Stimulated activated CD4-positive, alpha-beta T cell treated with anti-CD3 and anti-CD28 coated beads, Interleukin-2, amount 100 ng/mL, for 4 hours (primary cell): ENCODE measurements at places on chromosomes 5 and 9.

DNA sequence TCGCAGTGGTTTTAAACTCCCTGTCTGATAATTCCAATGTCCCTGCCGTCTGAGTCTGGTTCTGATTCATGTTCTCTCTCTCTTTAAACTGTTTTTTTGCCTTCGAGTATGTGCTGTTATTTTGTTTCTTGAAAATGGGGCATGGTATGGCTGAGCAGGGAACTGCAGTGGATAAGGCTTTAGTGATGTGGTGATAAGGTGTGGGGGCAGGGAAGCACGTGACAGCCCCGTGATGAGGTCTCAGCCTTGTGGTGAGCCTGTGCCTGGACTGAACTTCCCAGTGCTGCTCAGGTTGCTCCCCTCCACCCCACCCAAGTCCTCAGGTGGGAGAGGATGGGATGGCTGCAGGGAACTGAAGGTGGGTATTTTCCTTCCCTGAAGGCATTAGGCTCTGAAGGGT is 5.5 kb upstream of the ZNF354B start:
- DNase-seq: no peak

DNA sequence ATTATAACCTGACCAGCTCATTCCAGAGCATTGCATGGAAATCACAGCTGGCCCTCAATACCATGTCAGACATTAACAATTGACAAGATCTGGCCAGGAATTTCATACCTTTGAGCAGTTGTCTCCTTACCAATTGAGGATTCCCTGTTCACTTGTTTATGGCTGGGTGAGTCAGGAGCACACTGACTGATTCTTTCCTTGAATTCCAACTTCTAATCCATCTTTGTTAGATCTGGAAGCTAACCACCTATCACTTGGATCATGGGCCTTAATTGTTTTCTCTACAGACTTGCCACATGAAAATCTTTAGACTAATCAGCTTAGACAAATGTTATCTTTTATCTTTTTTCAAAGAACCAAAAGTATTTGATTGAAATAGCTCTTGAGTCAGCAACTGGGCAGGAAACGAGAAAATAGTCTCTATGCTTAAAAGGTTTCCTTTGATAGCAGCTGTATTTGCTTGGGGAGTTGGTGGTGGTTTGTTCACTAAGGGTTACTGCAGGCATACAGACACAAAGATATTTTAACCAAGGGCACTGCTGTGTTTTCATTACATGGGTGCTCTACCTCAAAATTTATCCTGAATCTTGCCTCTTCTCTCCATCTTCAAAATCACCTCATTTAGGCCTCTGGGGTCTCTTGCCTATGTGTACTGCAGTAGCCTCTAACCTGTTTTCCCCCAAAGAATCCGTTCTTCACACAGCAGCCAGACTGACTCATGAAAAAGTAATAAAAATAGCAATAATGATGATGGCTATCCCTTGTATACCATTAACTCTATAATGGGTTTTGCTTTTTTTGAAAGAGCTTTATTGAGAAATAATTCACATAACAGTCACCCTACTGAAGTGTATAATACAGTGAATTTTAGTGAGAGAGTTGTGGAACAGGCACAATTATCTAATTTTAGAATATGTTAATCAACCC is 197.0 kb upstream of the NMUR2 start:
- no peak for DNase-seq

GRCh38 chr5:148484651-148485050 is 100.9 kb downstream of the FBXO38 start:
- DNase-seq: no peak

DNA sequence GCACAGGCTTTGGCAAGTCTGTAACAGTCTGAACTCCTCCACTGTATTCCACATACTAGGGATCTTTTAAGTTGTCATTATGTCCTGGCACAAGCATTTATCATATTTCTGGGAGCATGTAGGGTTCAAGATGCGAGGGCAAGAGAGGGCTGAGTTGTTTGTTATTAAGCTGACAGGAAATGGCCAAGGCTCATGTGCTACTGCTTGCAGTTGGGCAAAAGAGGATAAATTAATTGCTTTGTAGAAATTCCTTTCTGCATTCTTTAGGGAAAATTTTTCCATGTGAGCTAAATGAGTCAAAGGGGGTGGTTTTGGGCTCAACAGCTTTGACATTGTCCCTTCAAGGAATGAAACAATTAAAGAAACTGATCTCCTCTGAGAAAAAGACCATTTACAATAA is 35.4 kb downstream of the DOCK8 start:
- DNase-seq: no peak

DNA sequence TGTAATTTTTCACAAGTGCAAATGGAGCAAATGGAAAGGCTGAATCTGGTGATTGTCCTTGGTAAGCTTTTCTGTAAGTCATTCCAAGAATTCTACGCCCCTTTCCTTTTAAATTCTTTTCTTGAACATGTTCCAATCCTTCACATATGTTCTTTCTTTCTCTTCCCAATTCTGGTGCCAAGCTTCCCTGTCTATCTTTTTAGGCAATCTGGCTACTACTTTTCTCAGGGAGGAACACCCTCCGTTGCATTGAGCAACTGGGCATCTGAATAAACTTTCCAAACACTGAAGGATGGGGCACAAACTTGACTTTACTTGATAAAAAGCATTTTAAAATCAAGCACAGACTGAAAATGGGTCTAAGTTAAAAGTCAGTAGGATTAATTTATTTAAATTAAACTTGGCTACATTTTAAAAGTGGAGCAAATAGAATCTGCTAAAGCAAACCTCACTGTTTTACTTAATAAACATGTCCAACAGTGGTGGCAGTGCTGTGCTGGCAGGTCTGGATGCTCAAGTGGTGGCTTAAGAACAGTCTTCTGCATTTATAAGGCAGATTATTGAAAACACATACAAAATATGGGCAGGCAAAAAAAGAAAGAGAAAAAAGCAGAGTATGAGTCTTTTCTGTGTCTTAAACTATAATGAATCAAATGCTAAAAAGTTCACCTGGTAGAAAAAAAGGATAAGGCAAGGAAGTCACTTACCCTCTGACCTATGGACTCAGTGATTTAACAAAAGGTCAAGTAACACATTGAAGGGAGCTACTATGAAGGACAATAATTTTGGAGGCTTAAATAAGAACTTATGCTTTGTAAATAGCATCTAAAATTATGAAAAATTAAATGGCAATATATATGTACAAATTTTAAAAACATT is 5.4 kb downstream of the ELL2 start:
- DNase-seq: no peak

DNA sequence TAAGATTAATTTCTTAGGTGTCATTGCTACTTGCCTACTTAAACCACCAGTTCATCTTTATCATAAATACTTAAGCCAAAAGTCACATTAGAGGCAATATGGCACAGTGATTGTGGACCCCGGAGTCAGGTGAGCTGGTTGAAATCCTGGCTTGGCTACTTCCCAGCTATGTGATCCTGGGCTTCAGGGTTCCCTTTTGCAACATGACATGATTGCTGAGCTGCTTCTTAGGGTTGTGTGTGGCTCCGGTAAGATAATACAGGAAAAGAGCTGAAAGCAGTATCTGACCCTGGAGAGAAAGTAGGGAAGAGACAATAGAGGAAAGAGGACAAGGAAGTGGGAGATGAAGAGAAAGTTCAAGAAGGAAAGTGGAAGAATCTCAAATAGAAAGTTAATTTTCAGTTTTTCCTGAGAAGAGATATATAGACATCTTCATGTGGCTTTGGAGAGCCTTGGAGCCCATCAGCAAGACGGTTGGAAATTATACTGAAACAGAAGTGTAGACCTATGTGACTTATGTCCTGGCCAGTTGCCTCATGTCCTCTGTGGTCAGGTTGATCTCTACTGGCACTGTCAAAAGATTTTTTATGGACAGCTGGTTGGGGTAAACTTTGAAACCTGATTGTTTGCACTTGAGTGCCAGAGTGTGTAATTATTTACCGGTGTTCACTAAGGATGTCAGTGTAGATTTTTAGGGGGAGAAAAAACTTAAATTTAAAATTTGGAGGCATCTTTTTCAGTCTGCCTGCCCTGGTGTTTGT is 93.2 kb downstream of the GHR start:
- DNase-seq: no peak

DNA sequence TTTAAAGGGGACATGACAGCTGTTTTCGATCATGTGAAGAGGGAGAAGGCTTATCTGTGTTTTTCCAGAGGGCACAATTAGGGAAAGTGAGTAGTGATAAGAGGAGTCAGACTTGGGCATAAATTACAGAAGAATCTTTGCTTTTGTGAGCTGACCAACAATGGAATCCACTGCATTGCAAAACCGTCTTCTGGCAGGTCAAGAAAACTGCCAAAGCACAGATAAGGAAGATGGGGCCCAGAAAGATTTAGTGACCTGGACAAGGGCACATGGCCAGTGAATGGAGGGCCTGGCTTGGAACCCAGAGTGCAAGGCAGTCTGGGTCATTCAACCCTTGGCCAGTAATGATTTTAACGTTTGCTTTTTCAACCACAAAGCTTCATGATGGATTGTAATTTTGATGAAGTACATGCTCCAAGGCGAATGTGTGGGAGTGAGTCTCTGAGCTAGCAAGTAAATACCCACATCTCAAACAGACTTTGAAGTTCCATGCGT is 153.2 kb upstream of the MAST4 start:
- DNase-seq: no peak

DNA sequence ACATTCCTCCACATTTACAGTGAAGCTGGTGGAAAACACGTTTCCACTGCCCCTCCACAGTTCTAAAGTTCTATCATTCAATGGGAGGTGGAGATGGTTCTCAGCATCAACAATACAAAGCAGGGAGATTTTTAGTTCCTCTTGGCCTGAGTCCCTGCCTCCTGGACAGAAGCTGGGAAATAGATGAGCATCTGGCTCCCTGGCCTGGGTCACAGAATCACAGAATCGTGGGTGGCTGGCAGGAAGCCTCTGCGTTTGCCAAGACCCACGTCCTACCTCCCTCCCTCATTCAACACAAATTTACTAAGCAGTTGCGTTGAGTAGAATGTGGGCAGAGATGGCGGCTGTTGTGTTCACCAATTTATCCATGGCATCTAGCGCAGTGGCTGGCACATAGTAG is 5.2 kb upstream of the PPARGC1B start:
- no peak for DNase-seq

GRCh38 chr5:132828846-132829494 is 1.5 kb downstream of the SHROOM1 start:
- DNase-seq: no peak

DNA sequence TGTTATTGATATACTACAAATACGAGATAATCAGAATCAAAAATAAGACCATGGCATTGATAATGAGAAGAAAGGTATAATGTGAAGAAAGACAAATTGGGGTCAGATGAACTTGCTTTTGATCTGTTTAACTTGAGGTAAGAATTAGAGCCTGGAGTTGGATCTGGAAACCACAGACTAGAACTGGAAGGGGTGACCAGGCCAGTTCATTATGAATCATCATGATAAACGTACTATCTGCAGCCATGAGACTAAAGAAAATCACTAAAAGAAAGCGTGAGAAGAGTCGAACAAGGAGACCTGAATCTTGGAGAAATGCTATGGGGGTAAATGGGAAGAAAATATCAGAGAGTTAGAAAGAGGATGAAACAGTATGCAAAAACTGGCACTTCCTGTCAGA is 967.5 kb downstream of the NR2F1-AS1 start:
- no peak for DNase-seq

DNA sequence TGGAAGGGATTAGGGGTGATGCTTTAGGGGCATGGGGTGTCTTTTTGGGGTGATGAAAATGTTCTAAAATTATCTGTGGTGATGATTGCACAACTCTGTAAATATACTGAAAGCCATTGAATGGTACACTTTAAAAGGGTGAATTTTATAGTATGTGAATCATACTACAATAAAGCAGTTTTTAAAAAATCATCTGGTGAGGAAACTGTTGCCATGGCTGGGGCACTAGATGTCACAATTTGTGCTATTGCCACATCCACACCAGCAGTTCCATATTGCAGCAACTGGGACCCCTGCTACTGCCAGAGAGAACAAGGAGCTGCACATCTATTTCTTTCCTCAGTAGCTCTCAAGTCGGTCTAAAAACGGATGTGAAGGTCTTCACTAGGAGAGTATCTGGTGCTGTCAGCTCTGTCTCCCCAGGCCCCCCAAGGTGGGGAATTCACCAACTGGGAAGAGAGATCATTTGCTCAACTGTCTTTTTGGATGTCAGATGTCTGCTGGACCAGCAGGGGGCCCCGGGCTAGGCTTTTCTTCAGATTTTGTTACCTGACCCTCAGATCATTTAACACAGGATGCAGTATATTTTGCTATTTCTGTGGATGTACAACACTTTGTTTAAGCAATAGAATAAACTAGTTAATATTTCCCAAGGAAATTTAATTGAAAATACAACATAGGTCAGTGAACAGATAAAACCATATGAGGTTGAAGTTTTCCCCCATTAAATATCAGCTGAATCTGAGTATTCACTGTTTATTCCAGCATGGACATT is 13.2 kb downstream of the CMYA5 start:
- no peak for DNase-seq

DNA sequence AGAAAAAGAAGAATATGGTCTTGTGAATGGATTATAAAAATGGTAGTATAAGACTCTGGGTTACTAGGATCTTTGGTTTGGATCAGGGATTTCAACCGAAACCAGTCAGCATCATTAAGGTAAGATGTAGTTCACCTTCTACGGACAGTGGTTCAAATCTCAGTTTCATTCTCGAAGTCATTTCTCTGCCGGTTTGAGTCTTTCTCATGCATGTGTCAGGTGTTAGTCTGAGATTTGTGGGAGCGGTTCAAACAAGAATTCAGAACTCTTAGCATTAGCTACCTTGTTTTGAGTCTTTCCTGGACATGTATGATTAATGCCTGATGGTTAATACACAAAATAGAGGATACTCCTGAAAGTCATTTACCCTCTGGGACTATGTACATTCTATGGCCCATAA is 735.9 kb upstream of the NUDT12 start:
- DNase-seq: no peak

- DNase-seq: no peak
Measured at GRCh38 chr5:111762895-111763294, 5.9 kb upstream of the NREP start.

DNA sequence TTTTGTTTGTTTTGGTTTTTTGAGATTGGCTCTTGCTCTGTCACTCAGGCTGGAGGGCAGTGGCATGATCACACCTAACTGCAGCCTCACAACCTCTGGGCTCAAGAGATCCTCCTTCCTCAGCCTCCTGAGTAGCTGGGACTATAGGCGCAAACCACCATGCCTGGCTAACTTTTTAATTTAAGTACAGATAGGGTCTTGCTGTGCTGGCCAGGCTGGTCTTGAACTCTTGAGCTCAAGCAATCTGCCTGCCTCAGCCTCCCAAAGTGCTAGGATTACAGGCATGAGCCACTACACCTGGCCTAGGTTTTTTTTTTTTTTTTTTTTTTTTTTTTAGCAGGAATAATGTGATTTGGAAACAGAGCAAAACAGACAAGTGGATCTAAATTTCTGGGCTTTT is 37.6 kb downstream of the MARCHF6 start:
- no peak for DNase-seq

GRCh38 chr9:21505425-21506179 is 23.5 kb upstream of the IFNE start:
- no peak for DNase-seq

GRCh38 chr5:62605638-62606037 is 27.0 kb downstream of the LRRC70 start:
- DNase-seq: no peak

- no peak for DNase-seq
Measured at GRCh38 chr5:156929366-156929948, 33.6 kb downstream of the TIMD4 start.

GRCh38 chr5:119307170-119307569 is 48.6 kb upstream of the TNFAIP8 start:
- DNase-seq: no peak
